Activated naive CD4-positive, alpha-beta T cell (primary cell): ENCODE measurements at places on chromosomes 6 and 20.

DNA sequence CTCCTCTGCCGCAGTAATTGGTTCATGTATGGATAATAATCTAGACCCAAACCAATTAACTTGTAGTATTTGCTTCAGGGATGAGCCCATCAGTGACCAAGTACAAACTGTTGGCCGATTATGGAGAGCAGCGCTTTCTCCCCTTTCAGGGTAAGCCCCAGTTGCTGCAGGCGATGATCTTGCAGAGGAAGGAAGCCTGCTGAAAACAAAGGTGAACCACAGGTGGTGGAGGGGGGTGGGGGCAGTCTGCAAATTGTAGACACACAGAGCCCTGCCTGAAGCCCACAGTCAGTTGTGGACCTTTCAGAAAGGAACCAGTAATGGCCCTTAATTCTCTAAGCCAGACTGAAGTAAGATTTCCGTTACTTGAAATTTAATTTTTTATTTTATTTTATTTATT lies 167.9 kb upstream of the JARID2 start:
- no peak for DNase-seq

GRCh38 chr20:14780508-14780907 lies 443.1 kb upstream of the FLRT3 start:
- DNase-seq, result no peak

GRCh38 chr6:143098054-143098671 lies 37.5 kb downstream of the AIG1 start:
- DNase-seq, result no peak

GRCh38 chr6:25297039-25297441 lies 17.9 kb downstream of the CARMIL1 start:
- no peak for DNase-seq

GRCh38 chr20:9485614-9486340 lies 28.6 kb upstream of the LAMP5 start:
- DNase-seq, result no peak

GRCh38 chr20:62056975-62057374 lies 8.7 kb downstream of the TAF4 start:
- DNase-seq, result no peak
